Hematopoietic multipotent progenitor cell treated with erythropoietin and hydrocortisone succinate and interleukin-3 and kit ligand, for 6 days (in vitro differentiated cells): ENCODE measurements at places on chromosomes 7 and 10.

DNA sequence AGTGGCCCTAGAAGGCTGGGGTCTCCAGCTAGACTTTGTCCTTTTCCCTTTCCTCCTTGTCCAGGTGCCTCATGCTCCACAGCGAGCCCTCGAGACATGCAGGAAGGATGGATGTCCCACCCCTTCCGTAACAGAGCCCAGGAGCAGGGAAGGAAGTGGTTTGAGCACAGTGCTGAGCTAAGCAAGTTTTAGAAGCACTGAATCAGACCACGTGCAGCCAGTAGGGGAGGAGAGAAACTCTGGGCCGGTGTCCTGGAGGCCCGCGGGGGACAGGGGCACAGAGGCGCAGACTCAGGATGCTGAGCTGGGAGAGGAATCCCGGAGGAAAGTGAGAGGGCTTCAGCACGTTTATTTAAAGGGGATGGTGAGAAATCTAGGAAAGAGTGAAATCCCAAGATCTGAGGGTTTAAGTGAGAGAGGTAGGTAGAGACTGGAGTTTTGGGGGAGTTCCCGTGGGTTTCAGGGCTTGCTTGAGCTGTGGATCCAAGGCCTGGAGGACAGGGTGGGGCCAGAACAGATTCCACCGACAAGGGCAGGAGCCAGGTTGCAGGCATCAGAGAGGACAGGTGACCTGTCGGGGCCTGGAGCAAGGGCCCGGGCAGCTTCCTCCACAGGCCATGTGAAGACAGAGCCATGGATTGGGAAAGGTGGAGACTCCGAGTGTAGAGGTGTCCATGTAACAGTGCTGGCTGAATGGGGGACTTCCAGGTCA lies 4.4 kb upstream of the IRF5 start:
- DNase-seq = peak; percentile 40

DNA sequence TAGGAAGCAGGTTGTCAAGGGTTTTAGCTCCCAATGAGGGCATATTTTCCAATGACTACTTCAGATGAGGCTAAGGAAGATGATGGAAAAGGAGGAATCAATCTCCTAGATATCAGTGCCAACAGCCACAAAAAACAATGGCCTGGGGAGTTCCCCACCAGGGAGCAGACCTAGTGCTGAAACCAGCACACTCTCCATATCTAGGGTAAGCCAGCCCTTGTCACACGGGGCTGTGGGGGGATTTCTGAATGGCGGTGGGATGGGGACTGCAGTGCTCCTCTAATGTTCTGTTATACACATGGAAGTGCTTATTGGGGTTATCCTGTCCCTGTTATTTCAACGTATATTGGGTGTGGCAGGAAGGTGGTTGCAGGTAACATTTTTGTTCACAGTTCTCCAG lies 18.5 kb downstream of the EPC1 start:
- DNase-seq = no peak

GRCh38 chr10:1169981-1170866 lies 114.0 kb downstream of the WDR37 start:
- no peak for DNase-seq

GRCh38 chr7:30995536-30995935 lies 31.8 kb downstream of the GHRHR start:
- no peak for DNase-seq

DNA sequence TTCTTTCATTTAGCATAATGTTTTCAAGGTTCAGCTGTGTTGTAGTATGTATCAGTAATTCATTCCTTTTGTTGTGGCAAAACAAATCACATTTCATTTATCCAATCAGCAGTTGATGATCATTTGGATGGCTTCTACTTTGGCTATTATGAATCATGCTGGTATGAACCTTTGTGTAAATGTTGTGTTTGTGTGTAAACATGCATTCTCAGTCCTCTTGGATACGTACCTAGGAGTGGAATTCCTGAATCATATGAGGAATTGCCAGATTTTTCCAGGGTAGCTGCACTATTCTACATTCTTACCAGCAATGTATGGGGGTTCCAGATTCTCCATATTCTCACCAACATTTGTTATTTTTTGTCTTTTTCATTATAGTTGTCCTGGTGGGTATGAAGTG lies 578.5 kb upstream of the MKI67 start:
- DNase-seq = no peak

- DNase-seq = no peak
These were observed 302.6 kb upstream of the SP4 start for GRCh38 chr7:21125297-21125696.

DNA sequence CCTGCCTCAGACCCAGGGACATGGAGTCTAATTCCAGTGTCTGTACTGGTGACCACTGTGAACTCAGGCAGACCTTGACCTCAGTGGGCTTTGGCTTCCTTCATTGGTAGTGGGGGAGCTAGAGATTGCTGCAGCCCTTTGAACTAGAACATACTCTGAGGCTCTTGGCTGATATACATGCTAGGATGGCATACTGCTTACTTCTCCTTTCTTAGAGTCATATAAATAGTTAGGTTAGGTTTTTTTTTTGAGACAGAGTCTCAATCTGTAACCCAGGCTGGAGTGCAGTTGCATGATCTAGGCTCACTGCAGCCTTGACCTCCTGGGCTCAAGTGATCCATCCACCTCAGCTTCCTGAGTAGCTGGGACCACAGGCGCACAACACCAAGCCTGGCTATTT lies 49.7 kb downstream of the TMEM178B start:
- no peak for DNase-seq

- no peak for DNase-seq
These were observed 47.8 kb upstream of the TMEM243 start for GRCh38 chr7:87267239-87267900.

DNA sequence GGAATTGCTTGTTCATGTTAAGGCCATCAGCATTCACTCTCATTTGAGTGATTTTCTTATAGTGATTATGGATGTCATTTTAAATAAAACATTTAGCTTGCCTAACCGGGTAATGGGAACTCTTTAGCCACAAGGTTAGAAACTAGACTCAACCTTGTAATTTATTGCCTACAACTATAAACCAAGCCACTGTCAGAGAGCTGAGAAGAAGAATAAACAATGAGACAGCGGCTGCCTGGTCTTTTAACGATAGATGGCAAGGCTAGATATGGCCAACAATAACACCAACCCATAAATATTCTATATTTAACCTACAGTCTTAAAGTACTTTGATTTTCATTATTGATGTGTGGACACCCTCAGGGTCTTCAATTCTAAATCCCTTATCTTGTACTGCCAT lies 27.8 kb upstream of the INHBA start:
- DNase-seq = no peak

DNA sequence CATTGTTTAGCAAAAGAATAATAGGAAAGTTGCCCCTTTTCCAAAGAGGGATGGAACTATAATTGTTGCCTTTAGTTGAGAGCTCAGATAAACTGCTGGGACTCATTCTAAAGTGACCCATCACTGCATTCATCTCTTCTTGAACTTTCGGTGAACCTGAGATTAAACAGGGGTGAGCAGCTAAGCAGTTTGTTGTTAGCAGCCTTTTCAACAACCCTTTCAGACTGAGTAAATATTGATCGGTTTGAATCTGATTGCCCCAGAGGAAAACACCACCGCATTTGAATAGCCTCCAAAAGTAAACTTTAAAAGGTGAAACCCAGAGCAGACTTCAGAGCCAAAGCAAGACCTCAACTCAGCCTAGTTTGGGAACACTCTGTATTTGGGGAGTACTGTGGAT lies 4.7 kb downstream of the HOXA1 start:
- DNase-seq = no peak

GRCh38 chr7:108094933-108095710 lies 35.0 kb downstream of the LAMB4 start:
- no peak for DNase-seq

DNA sequence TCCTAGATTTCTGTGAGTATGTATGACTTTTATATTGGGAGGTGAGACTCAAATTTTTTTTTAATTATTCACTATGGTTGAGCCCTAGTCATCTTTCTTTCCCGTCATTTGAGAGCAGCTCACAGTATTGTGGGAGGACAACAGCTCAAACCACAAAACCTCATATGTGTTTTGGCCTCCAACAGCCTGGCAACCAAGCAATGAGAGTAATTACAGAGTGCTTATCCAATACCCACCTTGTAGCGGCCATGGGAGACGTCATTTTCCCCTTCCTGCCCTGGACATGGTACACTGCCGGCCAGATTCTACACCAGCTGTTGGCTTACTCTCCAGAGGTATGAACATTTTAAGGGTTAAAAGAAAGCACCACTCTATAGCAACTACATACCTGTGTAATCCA lies 49.1 kb downstream of the DOCK4 start:
- peak; percentile 49 for DNase-seq

GRCh38 chr10:8416192-8416701 lies 361.8 kb downstream of the GATA3 start:
- DNase-seq = no peak

DNA sequence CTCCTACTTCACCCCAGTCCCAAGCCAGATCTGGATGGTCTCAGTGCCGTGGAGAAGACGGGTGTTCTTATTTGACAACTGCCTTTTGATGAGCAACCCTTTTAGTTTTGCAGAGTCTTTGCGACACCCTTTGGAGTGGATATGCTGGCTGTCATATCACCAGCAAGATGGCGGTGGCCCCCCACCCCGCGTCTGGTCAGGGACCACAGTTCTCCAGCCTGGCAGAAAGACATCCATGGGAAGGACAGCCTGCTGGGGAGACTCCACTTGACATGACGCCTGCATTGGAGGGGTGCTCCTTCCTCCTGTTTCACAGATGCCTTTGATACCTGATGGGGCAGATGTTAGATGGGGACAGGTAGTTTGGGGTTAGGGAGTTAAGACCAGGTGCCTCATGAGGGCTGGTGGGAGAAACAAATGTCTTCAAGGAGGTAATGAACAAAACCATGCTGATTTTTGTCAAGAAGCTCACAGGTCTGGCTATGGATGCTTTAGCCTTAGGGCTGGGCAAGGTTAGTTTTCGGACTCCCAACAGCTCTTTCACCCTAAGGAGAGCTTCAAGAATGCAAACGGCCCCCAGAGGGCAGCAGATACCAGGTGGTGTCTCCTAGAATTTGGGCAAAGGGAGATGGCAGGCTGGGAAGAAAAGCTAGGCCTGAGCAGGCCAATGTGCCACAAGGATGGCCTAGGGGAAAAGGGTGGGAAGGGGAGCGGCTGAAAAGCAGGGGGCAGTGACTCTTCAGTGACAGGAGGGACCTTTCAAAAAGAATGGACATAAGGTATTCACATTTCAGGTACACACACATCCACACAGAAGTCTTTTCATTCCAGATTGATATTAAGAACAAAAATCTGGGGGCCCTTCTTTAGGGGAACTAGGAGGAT lies 95.2 kb downstream of the CLEC2L start:
- peak; percentile 75 for DNase-seq

DNA sequence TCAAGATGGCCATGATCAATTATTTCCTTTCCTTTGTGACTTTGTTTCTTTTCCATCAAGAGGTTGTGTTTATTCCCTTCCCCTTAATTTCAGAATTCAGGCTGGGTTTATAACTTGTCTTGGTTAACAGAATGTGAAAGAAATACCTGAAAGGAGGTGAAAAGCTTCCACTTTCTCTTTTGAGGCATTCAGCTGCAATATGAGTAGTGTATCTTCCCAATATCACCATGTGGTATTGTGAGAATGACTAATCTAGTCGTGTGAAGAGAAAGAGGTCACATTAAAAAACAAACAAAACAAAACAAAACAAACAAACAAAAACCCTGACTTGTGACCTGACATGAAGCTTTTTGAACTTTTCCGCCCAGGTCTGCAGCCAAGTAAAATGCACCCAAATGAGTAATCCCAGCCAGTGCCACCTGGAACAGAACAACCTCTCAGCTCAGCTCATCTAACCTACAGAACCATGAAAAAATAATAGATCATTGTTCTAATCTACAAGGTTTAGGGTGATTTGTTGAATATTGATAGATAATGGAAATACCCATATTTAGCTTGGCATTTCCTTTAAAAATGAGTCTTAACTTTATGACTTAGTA lies 70.8 kb upstream of the TEX47 start:
- no peak for DNase-seq

DNA sequence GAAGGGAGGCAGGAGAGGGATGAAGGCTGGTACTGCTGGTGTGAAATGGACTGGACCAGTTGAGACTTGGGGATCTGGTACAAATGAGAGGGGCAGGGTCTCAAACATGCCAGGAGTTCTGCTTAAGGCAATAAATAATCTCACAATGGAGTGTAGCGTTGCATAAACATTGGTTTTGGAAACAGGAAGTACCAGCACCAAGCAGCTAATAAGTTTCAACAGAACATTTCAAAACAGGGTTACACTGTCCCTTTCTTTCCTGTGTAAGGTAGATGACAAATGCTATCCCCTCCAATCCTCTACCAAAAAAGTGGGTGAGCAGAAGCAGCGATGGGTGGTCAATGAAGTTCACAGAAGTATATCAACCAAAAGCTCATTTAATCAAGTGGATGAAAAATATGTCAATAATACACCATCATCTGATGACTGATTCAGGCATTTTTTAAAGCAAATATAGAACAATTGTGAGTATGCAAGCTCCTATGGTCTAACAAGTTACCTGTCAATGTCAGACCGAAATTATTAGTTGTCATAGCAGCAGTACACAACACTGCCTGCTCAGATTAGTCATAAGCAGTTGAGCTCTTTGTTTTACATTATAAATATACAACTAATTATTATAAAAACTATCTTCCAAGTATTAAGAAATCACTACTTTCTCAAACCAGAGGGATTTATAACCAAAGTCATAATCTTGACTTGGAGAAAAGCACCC lies 220.0 kb downstream of the FAM107B start:
- DNase-seq = peak; percentile 68

DNA sequence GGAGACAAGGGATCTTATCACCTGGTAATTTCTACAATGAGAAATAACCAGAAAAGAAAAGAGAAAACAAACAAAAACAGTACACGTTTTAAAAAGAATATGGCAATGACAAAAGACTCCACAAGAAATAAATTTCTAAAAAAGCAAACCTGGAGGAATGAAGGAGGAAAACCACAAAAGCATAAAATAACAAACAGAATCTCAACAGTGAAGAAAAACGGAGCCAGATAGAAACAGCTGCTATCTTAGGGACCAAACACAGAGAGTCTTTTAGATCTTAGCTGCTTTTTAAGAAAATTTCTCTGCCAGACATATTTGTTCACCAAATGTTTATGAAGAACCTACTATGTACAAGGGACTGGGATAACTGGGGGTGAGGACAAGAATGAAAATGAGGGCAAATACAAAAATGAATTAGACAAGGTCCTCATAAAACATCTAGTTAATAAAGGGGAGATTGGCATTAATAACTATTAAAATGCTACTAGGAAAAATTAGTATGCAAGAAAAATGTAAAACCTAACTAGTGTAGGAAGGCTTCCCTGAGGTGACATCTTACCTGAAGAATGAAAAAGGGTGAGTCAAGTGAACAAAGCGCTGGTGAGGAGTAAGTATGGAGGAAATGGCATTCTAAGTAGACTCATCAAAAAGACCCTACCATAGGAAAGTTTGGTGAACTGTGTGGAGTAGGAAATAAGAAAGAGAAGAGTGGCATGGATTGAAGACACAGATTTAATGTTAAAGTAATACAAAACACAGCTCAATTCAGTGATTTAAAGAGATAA lies 34.3 kb downstream of the WASL start:
- no peak for DNase-seq

- DNase-seq = no peak
These were observed 47.4 kb downstream of the ZMYND11 start for GRCh38 chr10:182441-183201.
